ENCODE measurements at places on chromosomes 11 and 22.

DNA sequence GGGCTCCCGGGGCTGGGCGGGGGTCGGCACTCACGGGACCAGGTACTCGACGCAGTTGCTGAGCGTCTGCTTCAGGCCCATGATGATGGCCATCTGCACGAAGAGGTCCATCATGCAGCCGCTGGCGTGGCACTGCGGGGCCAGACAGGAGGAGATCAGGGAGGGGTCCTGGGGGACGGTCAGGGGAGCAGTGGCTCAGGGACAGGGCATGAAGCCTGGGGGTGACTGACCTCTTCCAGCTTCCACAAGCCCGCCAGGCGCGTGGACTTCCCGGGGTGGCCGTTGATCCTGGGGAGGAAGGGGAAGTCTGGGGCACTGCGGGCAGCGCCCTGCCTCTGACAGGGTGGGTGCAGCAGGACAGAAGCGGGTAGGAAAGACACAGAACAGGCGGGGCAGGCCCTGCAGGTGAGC, 6.1 kb upstream of the SIGIRR start:
- no peak for DNase-seq

GRCh38 chr11:114019046-114019445, 40.5 kb upstream of the ZBTB16 start:
- no peak for DNase-seq

DNA sequence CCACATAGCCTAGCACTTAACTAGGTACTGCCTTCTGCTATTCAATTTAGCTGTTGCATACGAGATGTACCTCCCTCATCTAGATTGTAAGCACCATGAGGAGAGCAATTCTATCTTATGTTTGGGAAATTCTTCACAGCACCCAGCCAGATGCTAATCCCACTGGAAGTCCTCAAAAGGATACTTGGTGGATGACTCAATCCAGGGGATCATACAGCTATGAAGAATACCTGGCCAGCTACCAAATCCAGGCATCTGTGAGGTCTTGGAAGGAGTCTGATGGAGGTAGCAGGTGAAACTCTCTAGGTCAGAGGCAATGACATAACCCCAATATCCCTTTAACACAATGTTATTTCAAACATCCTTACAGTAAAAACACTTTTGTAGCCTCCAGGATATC, 167.8 kb upstream of the NCAM1 start:
- no peak for DNase-seq

DNA sequence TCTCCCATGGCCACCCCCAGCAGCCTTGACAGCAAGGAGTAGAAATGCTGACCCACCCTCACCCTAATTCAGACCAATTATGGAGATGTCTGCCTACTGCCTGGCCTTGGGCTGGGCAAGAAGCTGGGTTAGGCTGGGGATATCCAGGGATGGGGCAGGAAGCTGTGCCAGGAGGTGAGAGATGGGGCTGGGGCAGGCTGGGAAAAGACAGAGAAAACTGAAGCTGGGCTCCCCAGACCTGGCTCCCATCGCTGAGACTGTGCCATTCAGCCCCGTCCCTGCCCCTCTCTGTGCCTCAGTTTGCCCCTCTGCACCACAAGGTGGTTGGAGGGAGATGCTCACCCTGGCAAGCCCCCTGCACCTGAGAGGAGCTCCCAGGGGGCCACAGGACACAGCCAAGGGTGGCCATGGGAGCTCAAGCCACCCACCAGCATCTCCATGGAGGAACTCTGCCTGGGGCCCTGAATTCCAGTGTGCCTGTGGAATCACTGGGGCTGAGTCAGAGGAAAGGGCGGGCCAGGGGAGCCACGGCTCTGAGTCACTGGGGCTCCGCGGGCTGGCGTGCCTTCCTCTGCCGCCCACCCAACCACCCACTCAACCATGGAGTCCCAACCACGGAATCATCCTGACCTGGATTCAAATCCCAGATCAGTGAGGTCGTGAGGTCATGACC, 6.0 kb upstream of the CARD10 start:
- no peak for DNase-seq

- DNase-seq: no peak
These were observed 41.4 kb downstream of the ARL14EP start for GRCh38 chr11:30364139-30364836.

GRCh38 chr11:29306527-29306926, 710.3 kb downstream of the KCNA4 start:
- DNase-seq: no peak

- no peak for DNase-seq
These were observed 27.3 kb downstream of the MMP13 start for GRCh38 chr11:102928247-102928646.

GRCh38 chr11:111607751-111608150, 5.5 kb downstream of the SIK2 start:
- no peak for DNase-seq

DNA sequence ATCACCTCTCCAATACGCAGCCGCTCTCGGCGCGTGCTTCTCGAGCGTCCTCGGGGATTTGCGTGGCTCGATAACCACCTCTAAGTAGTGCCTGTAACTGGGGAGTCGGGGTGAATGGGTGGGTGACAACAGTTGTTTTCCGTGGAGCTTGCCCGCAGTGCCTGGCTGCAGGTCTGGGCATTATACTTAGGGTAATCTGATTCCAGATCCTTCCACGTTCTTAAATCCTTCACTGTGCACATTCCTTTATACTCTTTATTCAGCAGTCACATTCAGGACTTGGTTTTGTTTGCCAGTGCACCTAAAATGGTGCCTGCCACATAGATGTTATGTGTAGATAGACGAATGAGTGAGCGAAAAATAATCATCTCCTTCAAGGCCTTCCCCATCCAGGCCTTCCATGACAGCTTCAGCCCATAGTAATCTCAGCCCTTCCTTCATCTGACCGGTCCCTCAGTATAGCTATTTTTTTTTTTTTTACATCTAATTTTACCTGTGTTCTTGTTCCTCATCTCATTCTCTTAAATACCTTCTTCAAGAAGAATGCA, 602 bp downstream of the NAT10 start:
- DNase-seq: no peak

DNA sequence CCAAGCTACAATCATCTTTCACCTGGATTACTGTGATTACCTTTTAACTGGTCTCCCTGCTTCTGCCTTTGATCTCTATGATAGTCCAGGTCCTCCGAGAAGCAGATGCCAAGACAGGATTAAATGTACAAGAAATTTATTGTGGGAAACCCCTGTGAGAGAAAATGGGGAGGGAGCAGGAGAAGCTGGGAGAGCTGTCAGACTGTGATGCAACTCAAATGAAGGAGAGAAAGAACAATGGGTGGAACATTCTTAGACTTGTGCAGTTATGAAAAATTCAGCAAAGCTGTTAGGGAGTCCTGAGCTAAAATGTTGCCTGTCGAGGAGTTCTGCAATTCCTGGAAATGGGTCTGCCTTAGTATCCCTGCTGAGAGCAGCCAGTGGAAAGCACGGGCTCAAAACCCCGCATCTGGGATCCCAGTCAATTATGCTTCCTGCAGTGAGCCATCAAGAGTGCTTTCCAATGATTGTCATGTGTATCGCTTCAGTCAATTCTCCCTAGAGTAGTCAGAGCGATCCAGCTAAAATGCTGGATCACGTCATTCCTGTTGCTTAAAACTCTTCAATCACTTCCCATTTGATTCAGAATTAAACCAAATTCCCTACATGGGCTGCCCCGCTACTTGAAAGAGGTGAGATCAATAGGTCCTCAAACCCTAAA, 16.5 kb upstream of the CSTF3 start:
- DNase-seq: no peak

Measured in GM12891 (cell line).